Activated CD4-positive, CD25-positive, alpha-beta regulatory T cell treated with anti-CD3 and anti-CD28 coated beads, Interleukin-2, amount 50 U/mL, for 24 hours (primary cell): ENCODE measurements at places on chromosomes 6 and 20.

- no peak for ATAC-seq
Measured at GRCh38 chr20:19791887-19792286, 33.8 kb downstream of the RIN2 start.

GRCh38 chr6:69580706-69581105 is 216.1 kb downstream of the LMBRD1 start:
- no peak for ATAC-seq

GRCh38 chr20:38812182-38812581 is 6.7 kb downstream of the PPP1R16B start:
- ATAC-seq: no peak

DNA sequence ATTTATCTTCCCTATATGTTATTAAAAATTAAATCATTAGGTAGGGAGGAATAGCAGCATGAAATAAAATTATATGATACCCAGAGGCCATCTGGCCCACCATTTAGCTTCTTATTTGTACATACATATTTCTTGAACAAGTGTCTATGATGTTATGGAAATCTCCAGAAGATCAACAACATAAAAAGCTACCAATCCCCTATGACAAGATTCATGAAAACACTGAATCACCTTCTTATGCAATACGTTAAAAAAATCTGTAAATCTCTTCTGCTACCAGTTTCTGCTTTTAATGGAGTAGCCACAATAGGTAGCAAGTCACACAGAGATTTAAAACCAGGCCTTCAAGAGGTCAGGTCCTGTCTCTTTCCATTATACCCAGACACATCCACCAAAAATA is 125.8 kb upstream of the ENPP5 start:
- no peak for ATAC-seq

GRCh38 chr6:47810885-47811284 is 29.1 kb downstream of the OPN5 start:
- no peak for ATAC-seq

DNA sequence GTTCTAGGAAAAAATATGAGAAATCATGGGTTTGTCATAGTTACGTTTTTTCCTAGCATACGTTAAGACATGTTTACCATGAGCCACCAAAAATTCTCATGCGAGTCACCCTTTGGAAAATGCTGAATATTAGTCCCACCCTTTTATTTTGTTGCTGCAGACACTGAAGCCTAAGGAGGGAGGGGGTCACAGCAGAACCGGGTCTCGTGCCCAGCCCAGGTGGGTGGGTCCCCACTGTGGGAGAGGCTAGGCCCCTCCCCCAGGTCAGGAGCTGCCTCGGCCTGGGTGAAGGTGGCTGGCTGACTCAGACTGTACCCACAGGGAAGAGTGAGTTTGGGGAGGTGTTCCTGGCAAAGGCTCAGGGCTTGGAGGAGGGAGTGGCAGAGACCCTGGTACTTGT is 26.2 kb upstream of the SRF start:
- ATAC-seq: no peak

DNA sequence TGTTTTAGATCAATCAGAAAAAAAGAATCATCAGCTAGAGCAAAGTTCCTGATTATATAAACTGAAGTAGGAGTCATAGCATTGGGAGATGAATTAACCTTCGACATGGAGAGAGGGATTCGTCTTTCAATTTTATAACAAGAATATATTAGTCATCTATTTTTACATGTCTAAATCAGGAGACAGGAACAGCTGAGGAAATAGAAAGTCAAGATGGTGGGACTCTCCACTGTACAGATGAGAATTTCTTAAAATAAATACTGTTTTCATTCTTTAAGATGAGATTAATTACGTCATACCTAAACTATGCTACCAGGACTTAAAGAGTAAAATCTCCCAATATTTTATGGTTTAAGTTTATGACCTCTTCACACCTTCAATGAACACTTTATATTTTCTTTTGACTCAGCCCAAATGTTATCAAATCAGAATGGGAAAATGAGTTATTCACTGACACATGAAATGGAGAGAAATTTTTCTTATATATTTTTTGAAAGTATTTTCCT is 1137.7 kb downstream of the EPHA7 start:
- ATAC-seq: no peak

DNA sequence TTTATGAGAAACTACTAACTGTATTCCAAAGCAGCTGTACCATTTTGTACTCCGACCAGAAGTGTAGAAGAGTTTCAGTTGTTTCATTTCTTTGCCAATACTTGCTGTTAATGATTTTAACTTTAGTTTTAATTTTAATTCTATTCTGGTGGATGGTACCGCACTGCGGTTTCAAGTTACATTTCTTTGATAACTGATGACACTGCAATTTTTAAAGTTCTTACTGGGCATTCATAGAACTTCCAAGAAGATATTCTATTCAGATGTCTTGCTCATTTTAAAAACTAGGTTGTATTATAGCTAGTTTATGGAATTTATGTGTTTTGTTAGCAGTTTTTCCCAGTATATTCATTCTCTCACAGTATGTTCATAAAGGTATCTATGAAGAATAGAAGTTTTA is 63.8 kb upstream of the LYRM2 start:
- no peak for ATAC-seq

- no peak for ATAC-seq
Measured at GRCh38 chr6:19342616-19343015, 494.6 kb upstream of the ID4 start.

- no peak for ATAC-seq
Measured at GRCh38 chr6:3938715-3939367, 89.7 kb downstream of the FAM50B start.

DNA sequence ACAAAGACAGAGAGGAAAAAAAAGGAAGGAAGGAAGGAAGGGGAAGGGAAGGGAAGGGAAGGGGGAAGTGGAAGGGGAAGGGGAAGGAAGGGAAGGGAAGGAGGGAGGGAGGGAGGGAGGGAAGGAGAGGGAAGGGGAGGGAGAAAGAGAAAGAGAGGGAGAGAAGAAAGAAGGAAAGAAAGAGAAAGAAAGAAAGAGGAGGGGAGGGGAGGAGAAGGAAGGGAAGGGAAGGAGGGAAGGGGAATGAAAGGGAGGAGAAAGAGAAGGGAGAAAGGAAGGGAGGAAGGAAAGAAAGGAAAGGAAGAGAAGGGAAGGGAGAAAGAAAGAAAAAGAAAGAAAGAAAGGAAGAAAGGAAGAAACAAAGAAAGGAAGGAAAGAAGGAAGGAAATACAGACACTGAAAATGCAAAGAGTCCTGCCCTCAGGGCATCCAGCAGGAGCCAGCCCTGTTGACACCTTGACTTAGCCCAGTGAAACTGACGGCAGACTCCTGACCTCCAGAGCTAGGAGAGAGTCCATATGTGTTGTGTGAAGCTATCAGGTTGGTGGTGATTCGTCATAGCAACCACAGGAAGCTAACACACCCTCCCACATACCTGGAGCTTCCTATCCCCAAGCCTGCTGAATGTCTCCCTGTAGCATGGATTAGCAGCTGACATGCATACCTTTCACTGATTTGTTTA is 58.7 kb upstream of the SULF2 start:
- no peak for ATAC-seq
